ENCODE measurements at places on chromosomes 6 and 20.

GRCh38 chr6:156925718-156926607 is 148.8 kb downstream of the ARID1B start:
- DNase-seq, result no peak

DNA sequence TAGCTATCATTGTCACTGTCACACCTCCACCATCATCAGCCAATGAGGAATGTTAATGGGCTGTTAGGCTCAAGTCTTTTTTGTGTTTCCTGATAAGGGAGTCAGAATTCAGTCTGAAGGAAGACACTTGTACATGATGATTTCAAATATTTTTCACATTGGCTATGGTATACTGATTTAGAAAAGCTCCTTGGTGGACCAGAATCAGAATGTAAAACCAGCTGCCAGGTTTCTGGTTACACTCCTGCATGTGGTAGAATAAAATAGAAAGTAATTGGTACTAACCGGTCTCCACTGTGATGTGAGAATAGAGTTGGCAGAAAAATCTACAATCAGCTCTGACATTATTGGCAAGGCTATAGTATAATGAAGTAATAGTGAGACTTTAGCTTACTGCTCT is 10.7 kb downstream of the COL9A1 start:
- DNase-seq, result no peak

DNA sequence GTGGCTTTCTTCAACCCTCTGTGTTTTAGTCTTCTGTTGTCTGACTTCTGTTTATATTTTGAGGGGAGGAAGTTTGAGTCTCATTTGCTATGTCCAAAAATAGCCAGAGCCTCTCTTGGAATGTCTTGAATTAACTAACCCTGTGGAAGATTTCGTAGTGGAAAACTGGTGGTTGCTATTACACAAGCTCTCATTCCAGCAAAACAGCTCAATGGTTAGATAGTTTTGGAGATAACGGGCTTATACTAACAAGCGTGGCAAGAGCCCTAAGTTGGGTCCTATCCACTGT is 1.6 kb downstream of the CCN2 start:
- DNase-seq, result peak; percentile 32

DNA sequence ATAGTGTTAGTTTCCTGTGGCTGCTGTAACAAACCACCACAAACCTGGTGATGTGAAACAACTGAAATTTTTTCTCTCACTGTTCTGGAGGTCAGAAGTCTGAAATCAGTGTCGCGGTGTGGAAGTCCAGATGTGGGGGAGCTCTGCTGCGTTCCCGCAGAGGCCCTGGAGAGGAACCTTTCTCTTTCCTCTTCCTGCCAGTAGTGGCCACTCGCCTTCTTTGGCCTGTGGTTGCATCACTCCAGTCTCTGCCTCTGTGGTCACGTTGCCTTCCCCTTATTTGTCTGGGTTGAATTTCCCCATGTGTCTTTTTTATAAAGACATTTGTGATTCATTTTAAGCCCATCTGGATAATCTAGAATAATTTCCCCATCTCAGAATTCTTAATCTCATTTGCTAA is 295.5 kb upstream of the FLRT3 start:
- no peak for DNase-seq

GRCh38 chr6:157445277-157446009 is 64.5 kb downstream of the ZDHHC14 start:
- DNase-seq, result no peak

DNA sequence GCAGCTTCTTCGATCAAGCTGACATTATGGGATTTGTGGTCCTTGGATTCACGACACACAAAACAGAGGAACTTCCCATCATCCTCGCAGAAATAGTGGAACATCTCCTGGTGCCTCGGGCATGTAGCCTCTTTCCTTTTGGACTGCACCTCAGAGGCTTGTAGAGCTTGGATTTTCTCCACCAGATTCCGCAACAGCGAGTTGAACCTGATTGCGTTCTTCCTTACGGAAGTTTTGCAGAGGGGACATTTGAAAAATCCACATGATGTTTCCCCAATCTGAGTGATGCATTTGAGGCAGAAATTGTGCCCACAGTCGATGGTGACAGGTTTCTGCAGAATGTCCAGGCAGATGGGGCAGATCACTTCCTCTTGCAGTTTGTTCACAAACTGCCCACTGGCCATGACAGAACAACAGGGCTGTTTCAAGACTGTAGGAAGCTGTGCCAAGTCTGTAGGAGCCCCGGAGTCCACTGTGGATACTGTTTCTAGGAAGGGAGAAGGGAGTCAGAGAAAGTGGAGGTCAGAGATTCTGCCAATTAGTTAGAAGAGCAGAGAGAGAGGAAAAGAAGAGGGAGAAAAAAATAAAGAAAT is 392 bp downstream of the TRIM31 start:
- no peak for DNase-seq

- DNase-seq, result no peak
Measured at GRCh38 chr6:35751594-35751993, 14.8 kb downstream of the ARMC12 start.

DNA sequence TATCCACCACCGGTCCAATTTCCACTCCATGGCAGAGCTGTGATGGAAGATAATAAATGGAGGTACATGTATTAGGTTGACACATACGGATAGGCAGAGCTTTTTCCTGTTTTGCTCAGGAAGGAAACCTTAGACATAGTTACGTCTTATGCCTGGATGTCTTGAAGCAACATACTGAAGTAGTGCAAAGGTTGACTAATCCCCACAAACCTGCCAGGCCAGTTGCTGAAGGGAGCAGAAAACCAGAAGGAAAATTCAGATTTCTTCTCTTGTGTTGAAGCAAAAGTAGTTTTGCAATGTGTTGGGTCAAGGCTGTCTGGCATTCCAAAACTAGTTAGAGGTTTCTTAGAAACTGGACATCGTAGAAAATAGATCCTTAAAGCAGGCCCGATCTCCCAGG is 68.7 kb downstream of the PHACTR1 start:
- DNase-seq, result no peak

DNA sequence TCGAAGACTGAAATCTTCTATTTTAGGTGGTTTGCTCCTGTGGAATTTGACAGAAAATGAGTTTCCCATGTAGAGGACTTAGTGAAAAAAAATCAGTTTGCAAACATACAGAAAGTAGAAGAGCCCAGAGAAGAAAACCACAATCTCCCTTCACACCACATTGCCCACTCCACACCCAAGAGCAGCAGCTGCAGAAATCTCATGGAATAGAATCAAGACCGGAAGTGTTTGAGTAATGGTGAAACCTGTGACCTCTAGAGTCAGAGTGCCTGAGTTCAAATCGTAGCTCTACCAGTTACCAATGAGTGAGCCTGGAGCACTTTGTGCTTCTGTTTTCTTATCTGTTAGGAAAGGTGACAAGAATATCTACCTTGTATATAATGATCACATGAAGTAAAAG is 4.6 kb downstream of the SIRPG start:
- no peak for DNase-seq

- DNase-seq, result no peak
Measured at GRCh38 chr6:135180542-135181332, at the start of gene MYB. Gene MYB (plus strand): TSS chr6:135181308. CDS start chr6:135181514, 206 bp downstream.

- DNase-seq, result no peak
Measured at GRCh38 chr6:168951217-168951616, 302.4 kb downstream of the THBS2 start.

GRCh38 chr20:5168651-5169396 is 42.0 kb downstream of the CDS2 start:
- no peak for DNase-seq

DNA sequence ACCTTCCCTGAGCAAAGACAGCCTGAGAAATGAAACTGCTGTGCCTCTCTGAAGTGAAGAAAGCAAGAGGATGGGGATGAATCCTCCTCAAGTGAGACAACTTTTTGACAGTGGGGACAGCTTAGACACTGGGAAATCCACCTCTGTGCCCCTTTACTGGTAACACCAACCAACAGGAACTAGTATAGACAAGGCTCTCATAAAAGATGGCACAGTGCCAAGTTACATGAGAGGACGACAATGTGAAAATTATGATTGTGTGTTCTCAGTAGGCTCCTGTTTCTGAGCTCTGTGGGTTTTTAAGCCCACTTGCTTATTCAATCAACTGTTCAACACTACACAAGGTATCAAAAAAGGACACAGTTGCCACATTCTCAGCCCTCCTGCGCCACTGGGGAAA is 41.6 kb upstream of the LYRM2 start:
- DNase-seq, result no peak

DNA sequence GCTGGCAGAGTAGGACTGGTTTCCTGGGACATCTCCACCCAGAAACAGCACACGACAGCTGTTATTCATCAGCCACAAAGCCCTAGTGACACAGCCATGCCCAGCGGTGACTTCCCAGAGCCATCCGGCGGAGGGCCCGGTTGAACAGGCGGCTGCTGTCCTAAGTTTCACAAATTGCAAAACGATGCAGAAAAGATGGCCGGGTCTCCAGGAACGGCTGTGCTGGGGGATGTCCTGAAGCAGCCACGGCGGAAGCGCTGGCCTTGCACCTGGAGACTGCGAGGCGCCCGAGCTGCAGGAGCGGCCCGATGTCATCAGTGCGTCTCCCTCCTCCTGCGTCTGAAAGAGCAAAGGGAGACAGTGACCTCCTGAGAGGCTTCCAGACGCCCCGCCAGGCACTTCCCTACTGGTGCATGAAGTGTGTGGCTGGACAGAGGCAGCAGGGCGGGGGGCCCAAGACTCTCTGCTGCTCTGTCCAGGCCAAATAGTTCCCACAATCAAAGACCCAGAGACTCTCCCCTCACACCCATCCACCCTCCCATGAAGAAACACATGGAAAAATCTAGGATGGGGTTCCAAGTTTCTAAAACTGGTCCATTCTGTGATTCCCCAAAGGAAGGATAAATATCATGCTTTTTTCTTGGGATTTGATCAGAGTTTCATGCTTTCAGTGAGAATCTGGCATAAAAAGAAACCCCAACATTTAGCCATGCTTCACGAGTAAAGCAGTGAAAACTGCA is 44.0 kb downstream of the SSR1 start:
- no peak for DNase-seq

- no peak for DNase-seq
Measured at GRCh38 chr6:30814146-30815040, 69.9 kb upstream of the DDR1 start.

DNA sequence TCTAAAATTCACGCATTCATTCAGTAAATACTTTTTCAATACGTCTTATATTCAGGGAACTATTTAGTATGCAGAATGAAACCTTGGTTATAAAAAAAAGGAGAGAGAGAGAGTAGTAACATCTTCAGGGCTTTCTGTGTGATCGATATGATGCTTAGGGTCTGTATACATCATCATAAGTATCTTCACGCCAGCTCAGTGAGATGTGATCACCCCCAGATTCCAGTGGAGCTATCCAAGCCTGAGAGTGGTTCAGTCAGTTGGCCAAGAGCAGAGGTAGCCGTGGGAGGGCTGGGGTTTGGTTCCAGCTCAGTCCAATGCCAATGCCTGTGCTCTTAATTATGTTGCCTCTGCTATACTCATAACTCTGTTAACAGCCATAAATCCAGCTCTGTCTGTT is 8.6 kb downstream of the CD83 start:
- no peak for DNase-seq

- DNase-seq, result no peak
Measured at GRCh38 chr20:10927011-10927583, 253.3 kb upstream of the JAG1 start.

DNA sequence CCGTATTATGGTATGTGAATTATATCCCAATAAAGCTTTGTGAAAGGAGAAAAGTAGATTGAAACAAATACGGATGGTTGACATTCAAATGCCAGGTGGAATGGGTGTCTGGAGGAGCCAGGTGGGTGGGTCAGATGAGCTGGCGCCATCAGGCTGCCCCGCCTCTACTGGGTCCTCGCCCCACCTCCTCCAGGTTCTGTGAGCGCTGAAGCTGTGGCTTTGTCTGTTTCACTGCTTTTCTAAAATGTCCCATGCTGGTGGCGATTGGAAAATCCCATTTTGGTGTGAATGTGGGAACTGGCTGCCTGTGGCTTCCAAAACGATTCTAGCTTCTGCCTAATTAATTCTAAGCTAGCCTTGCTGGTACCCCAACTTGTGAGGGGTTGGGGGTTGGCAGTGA is 16.5 kb downstream of the DUSP22 start:
- DNase-seq, result no peak

DNA sequence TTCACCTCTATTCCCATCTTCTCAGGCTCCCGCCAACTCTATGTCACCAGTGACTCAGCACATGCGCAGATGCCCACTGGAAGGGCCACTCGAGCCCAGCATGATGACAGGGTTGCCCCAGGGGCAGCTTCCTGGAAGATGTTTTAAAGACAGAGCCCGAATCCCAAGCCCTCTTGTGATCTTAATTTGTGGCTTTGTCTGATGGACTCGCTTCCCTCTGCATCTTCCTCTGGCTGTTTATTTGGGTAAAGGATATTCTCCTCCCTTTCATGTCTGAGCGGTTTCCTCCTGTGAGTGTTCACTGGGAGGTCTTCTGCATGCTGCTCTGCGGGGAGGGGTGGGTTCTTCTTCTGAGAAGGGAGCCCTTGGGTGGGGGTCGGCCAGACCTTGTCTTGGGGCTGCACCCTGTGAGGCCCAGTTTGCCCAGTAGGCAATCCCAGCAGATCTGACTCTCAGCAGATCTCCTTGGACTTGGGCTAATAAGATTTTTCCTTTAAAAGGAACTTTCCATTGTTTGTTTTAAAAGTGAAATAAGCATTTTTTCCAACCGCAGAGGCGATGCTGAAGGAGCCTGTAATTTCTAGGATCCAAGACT is 401.0 kb downstream of the CDC5L start:
- DNase-seq, result no peak

DNA sequence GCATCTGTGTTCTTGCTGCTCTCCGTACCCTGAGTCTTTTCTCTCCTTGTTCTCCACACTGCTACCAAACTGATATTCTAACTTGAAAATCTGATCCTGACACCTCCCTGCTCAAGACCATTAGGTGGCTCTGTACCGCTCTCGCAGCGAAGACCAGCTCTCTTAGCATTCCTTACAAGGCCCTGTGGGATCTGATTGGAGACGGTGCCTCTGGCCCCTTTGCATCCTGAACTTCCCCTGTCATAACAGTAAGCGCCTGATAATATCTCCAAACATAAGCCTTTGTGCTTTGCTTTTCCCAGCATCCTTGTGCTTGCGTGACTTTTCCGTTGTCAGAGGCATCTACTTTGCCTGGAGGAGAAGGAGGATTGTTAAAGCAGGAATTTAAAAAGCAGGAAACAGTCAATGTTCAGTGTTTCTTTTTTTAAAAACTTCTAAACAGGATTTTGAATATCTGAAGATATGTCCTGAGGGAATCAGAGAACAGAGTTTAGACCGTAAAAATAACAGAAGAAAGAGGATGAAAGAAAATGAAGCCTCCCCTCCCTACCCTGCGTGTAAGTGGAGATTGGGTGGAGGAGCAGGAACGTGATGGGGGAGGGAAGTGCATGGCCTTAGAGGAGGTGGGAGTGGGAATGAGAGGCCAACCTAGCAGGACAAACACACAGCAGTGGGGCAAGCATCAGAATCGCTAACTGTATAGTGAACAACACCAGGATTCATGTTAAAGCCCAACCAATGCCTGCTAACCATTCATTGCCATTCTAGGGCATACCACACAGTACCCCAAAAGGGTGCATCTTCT is 89.2 kb upstream of the STMND1 start:
- peak; percentile 37 for DNase-seq

GRCh38 chr20:9071976-9072726 is 3.3 kb downstream of the PLCB4 start:
- DNase-seq, result no peak

- no peak for DNase-seq
Measured at GRCh38 chr20:58112017-58112781, 116.3 kb downstream of the ANKRD60 start.

GRCh38 chr20:24341781-24342180 is 127.6 kb upstream of the SYNDIG1 start:
- no peak for DNase-seq

GRCh38 chr6:132813173-132813856 is 1.1 kb upstream of the RPS12 start:
- peak; percentile 80 for DNase-seq

- no peak for DNase-seq
Measured at GRCh38 chr6:92806254-92806653, 613.1 kb downstream of the EPHA7 start.

GRCh38 chr20:32507998-32508774 is 76.9 kb downstream of the NOL4L start:
- no peak for DNase-seq
